Stimulated activated naive CD8-positive, alpha-beta T cell treated with anti-CD3 and anti-CD28 coated beads, Interleukin-15, amount 100 ng/mL, for 72 hours (primary cell): ENCODE measurements at places on chromosomes 12 and 14.

DNA sequence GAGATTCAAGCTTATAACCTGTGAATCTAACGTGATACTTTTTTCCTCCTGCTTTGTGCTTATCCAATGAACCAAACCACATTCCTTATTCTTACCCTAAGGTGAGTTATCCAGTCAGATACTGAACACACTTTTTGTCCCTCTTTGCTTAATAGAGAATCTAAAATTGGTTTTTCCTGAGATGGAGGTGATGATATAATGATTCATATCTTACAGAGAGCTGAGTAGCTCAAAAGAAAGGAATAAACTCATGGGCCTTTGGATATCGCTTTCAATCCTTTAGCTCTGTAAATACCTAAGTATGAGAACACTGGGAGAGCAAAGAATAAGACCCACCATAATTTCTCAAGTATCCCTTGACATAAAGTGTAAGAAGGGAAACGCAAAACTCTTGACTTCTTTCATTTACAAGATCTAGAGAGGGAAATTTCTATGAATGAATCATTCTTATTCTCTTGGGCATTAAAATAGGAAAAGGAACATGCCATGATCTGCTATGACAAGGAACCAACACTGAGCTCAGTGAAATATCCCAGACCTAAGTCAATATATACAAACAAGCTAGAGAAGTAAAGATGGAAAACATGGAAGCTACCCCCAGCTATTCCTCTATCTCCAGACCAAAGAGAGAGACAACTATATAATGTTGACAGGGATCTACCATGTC lies 81.8 kb upstream of the STAC3 start:
- DNase-seq = no peak

DNA sequence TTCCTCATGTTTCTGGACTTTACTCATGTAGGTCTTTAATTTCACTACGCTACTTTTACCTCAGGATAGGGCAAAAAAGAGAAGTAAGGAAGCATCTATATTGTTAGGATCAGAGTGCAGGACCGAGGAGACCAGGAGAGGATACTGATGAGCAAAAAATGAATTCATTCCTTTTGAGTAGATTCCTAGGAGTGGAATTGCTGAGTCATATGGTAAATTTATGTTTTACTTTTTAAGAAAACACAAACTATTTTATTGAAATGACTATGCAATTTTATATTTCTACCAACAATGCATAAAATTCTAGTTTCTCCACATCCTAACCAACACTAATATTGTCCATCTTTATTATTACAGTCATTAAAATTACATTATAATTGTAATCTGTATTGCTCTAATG lies 50.8 kb upstream of the GARIN6 start:
- no peak for DNase-seq

DNA sequence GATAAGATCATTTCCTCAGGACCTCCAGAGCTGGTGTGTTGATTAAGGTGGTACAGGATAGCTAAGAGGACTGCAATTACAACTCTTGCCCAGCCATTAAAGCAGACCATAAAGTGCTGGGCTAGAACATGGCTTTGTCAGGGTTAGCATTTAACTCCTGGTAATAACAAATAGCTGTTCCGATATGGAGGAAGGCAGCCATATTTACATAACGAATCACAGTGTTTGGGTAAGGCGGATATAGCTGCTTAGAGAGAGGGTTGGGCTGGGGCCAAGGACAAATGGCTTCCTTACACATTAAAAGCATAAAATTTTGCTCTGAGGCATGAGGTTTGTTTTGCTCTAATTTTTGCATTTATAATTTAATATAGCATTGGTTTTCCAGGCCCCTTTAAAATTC lies 297.7 kb upstream of the DDHD1 start:
- no peak for DNase-seq

GRCh38 chr12:27220988-27221345 lies 23.1 kb upstream of the STK38L start:
- DNase-seq = no peak

DNA sequence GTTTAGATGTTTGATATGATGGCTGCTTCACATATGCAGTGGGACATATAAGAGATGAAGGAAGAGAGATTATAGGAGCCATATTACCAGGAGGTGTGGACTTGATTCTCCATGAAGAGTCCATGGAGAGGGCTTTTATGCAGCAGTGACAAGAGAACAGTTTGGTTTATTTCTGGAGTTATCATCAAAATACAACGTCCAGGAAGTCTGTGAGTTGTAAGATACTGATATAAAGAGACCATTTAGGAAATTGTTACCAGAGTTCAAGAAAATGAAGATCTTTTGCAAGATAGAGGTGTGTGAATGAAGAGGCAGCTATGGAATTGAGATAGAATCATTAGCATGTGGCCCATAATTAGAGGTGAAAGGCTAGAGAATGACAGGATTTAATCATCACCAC lies 431.7 kb downstream of the NPAS3 start:
- DNase-seq = no peak

DNA sequence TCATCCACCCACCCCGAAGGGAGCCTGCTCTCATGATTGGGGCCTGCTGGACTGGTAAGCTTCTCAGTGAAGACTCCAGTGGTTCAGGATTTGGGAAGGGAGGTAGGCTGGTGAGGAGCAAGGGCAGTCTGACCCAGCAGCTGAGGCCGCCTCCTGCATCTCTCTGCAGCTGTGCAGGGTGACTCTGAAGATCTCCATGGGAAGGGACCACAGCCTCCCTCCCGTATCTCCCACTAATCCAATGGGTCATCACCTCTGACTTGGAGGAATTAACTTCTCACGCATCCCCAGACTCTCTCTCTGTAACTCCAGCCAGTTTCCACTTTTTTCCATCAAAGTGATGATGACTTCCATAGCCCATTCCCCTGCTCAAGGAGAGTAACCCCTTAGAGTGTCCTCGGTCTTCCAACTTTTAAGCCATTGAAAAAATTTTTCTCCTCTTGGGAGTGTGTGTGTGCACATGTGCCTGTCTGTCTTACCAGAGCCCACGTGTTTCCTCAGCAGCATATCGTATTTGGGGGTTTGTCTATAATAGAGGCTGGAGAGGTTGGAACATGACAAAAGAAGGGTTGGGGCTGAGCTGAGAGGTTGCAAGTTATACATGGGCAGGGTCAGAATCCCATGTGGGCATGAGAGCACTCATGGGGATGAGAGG lies 11.3 kb downstream of the CLSTN3 start:
- DNase-seq = no peak

- peak; percentile 9 for DNase-seq
These were observed 29.8 kb upstream of the CDKN3 start for GRCh38 chr14:54366736-54367735.

GRCh38 chr12:70798016-70798783 lies 122.3 kb downstream of the PTPRR start:
- DNase-seq = no peak

- DNase-seq = no peak
These were observed 33.8 kb downstream of the MMAB start for GRCh38 chr12:109539508-109539907.

DNA sequence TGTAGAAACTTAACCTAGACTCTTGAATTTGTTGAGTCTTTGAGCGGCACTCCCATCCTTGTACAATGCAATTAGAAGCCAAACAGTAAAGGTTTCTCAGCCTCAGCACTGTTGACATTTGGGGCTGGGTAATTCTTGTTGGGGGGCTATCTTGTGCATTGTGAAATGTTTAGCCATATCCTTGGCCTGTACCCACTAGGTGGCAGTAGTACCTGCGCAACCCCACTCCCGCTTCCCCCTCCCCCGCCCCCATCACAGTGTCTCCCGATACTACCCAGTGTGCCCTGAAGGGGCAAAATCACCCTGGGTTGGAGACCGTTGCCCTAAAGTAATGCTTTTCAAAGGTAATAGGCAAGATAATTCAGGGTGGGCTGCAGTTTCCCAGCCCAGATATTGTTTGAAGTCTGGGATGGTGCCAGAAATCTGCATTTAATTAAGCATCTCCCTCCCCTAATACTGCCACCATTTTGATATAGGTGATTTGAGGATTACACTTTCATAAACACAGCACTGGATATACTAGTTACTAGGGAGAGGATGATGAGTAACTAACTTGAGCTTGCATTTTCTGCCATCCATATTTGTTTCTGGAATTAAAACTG lies 1.8 kb downstream of the COX6A1 start:
- peak; percentile 69 for DNase-seq

- DNase-seq = no peak
These were observed 2.2 kb upstream of the SAV1 start for GRCh38 chr14:50670196-50670865.

DNA sequence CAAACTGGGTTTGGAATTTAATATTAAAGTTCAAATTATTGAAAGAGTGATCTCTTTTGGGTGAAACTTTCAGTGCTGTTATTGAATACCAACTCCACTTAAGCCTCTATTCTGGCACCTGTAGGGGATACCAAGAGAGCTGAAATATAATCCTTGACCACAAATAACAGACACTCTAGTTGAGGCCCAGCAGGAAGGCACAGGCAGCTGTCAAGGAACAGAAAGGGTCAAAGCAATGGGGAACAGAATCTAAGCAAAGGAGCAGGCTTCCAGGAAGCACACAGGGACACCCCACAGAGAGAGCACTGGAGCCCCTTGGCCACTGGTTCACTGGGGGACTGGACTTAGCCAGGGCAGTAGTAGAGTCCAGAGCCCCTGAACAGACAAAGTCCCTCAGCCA lies 120.9 kb upstream of the SFSWAP start:
- DNase-seq = no peak

- no peak for DNase-seq
These were observed 182.7 kb upstream of the LMO3 start for GRCh38 chr12:16788506-16789203.

DNA sequence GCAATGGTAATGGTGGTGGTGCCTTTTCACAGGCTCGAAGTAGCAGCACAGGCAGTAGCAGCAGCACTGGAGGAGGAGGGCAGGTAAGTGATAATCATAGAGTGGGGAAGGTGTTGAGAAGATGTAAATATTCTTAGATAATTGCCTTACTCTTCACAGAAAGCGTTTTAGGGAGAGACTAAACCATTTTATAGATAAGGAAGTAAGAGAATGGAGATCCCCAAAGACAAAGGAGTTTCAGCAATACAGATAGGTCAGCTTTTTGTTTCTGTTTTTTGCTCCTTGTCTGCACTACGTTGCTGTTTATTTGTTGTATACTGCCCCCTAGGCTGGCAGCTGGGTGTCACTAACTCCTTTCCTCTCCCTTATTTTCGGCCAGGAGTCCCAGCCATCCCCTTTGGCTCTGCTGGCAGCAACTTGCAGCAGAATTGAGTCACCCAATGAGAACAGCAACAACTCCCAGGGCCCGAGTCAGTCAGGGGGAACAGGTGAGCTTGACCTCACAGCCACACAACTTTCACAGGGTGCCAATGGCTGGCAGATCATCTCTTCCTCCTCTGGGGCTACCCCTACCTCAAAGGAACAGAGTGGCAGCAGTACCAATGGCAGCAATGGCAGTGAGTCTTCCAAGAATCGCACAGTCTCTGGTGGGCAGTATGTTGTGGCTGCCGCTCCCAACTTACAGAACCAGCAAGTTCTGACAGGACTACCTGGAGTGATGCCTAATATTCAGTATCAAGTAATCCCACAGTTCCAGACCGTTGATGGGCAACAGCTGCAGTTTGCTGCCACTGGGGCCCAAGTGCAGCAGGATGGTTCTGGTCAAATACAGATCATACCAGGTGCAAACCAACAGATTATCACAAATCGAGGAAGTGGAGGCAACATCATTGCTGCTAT lies 2.0 kb downstream of the SP1 start:
- peak; percentile 57 for DNase-seq

DNA sequence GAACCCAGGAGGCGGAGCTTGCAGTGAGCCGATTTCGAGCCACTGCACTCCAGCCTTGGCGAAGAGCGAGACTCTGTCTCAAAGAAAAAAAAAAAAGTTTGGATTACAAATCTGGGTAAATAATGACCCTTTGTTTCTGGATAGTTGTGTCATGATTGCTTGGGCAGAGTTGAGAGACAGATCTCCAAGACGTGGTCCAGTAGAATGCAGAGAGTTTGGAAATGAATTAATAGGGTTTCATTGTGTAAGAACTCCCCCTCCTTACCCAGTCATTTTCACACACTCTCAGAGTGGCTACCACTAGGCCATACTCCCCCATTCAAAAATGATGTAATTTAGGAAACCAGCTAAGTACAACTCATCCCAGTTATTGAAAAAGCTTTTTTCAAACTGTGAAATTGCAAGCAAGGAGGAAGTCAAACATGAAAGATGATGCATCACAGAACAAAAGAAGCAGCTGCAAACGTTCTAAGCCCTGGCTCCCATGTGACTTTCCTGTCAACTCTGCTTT lies 1331.9 kb downstream of the AACS start:
- no peak for DNase-seq

- no peak for DNase-seq
These were observed 12.7 kb downstream of the BMAL2 start for GRCh38 chr12:27345376-27345775.

DNA sequence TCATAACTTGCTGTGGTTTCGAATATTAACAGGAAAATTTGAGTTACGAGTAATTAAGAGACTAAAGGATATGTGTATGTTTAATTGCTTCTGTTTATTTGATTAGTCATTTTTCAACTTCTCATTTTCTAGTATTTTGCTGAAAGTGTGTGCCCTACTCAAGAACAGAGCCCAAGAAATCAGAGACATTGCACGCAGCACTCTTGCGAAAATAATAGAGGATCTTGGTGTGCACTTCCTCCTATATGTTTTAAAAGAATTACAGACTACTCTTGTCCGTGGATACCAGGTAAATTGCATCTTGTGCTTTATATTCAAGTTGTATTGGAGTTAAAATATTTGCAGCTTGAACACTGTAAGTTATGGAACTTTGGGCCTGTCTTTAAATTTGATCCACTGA lies 50.8 kb downstream of the ARL1 start:
- no peak for DNase-seq

GRCh38 chr12:6249580-6249979 lies 49.4 kb downstream of the CD9 start:
- no peak for DNase-seq

- DNase-seq = no peak
These were observed 46.0 kb upstream of the OR5AU1 start for GRCh38 chr14:21201732-21202462.

GRCh38 chr12:65596514-65597091 lies 227.7 kb upstream of the HMGA2 start:
- no peak for DNase-seq

- no peak for DNase-seq
These were observed 276.2 kb downstream of the EMP1 start for GRCh38 chr12:13472690-13473089.
